SK-N-MC (cell line): ENCODE measurements at places on chromosomes 3 and 15.

GRCh38 chr3:182148360-182148759 is 436.6 kb downstream of the SOX2 start:
- DNase-seq = no peak

GRCh38 chr3:85474241-85474640 is 515.5 kb downstream of the CADM2 start:
- DNase-seq = no peak

DNA sequence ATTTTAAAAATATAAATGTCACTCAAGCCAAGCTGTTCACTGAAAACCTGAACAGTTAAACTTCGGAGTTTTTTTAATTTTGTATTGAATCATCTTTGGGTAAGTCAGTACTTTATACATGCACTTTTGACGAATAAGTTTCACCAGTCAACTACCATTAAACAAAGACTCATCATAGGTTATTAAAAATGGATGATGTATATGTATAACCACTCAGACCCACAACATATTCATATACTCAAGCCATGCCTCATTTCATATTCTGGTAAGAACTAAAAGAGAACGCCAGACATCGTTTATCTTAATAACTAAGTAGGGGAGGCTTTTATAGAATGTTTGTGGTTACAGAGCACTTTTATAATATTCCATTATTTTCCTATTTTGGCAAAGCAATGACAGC is 18.3 kb downstream of the MSL2 start:
- DNase-seq = no peak

DNA sequence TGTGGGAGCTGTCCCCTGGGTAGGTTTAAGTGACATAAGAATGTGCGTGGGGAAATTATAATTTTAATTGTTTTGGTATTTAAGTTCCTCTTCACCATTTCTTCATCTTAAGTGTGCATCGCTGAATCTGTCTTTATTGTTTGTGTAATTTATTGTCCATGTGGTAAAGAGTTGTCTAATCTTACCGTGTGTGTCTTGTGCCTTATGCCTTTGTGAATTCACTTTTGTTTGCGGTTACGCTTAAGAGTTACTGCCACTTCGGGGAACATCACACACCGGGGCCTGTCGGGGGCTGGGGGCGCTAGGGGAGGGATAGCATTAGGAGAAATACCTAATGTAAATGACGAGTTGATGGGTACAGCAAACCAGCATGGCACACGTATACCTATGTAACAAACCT is 767 bp downstream of the WDR48 start:
- DNase-seq = no peak

- DNase-seq = no peak
Measured at GRCh38 chr3:193917158-193917557, 218.8 kb upstream of the HES1 start.

DNA sequence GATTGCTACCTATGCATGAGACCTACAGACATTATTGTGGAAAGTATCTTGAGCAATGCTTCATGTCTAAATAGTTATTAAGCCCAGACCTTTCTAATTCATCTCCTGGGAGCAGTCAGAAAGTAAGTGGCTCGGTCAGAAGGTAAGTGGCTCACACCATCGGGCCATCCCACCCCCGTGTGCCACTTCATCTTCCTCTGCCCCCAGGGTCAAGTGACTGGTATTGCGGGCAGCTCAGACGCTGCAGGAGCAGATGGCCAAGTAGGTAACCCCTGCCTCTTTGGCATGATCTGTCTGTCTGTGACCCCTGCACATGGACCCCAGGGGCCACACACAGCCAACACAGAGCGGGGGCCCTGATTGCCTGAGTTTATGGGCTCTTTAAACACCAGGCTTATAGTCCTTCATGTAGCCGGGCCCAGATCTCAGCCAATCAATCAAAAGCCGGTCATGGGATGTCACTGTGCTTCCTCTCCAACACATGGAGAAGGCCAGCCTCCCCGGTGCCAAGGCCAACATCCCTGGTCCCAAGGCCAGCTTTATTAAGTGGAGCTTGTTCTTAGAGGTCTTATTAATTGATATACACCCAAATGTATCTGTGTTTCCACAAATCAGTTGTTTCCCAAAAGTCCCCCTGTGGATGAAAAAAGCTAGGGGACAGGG is 42.9 kb downstream of the LARP6 start:
- DNase-seq = no peak

- no peak for DNase-seq
Measured at GRCh38 chr15:54839379-54839778, 357.4 kb downstream of the RSL24D1 start.

DNA sequence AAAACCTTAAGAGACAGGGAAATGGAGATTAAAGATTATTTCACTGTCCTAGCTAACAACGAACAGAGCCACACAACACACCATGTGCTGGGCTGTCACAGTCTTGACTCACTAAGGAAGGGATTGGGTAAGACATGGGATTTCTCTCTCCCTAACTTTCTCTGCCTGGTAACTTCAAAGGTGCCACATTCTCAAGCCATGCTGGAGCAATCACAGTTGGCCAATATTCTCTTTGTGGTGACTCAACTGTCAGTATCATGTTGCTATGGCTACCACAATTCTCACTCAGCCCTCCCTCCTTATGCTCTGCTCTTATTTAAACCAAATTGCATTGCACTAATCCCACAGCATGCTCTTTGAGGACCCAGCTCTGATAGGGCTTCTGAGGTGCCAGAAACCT is 74.0 kb downstream of the OXNAD1 start:
- DNase-seq = no peak

- no peak for DNase-seq
Measured at GRCh38 chr15:26910715-26911114, 43.9 kb downstream of the GABRA5 start.

GRCh38 chr3:176362191-176362731 is 835.0 kb downstream of the TBL1XR1 start:
- no peak for DNase-seq

DNA sequence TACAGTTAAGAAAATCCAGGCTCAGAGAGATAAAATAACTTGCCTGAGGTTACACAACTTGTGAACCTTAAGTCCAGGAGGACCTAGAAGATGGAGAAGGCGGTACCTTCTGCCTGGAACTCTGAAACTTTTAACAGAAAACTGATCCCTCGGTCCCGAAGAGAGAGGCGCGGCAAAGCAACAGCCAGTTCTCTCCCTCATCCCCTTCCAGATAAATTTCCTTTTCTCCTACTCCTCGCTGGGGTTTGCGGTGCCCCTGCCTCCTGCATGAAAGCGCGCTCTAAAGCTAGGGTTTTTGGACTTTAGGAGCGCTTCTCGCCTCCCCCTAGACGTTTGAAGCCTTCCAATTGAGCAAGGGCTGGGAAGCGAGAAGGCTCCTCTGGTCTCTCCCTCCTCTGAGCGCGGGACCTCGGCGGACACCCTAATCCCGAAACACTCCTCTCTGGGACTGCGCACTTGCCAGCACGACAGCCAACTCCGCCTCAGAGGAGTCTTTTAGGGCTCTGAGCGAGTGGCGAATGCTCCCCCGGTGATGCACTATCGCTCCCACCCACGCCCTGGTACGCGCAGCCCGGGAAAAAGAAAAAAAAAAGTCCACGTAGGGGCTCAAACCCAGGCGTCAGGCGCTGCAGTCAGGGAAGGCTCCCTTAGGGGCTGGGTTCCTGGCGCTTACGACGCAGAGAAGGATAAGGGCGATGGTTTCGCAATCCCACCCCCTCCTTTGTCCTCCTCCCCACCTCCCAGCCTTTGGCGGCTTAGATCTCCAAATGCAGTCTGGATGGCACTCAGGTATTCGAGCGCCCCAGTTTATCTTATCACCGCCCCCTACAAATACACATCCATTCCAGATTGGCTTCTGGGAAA is 7.9 kb upstream of the EOMES start:
- DNase-seq = no peak

DNA sequence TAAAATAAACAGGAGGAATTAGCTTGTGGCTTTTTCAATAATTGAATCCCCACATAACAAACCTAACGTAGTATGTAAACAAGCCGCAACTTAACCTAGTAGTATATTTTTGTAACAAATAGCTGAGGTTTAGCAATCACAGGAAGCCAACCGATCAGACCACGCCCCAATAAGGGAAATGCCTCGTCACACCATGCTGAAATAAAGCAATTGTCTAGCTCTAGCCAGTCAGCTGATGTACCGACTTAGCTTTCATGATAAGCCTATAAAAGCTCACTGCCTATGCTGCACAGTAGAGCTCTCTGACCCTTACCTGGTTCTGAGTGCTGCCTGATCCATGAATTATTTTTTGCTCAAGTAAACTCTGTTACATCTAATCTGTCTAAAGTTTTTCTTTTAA is 208.9 kb downstream of the ROBO1 start:
- no peak for DNase-seq

GRCh38 chr3:69403454-69403853 is 17.6 kb upstream of the FRMD4B start:
- no peak for DNase-seq

- DNase-seq = no peak
Measured at GRCh38 chr15:61712129-61712759, 348.0 kb downstream of the VPS13C start.

- no peak for DNase-seq
Measured at GRCh38 chr15:52261498-52262242, 33.9 kb downstream of the MYO5C start.

GRCh38 chr3:182465301-182466185 is 327.8 kb upstream of the ATP11B start:
- DNase-seq = no peak

DNA sequence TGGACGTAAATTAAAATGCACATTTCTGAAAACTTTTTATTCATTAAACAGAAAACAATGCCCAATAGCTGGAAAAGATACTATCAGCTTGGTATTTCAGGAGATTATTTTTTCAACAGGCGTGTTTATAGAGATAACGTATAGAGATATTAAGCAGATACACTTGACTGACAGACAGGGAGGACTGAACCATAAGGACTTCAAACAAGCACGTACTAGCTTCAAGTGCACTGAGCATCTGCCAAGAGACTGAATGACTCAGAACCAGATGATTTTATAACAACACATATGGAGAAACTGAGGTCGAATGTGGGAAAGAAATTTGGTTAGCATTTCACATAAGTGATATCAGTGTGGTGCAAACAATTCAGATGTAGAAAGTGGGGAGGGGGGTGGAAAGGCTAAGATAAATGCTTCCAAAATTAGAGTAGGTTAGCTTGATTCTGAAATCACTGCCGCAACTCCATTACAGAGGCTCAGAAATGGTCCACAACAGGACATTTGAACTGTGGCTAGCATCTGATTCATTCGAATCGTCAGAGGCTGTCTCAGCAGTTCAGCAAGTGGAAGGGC is 103.5 kb downstream of the SEMA6D start:
- no peak for DNase-seq

DNA sequence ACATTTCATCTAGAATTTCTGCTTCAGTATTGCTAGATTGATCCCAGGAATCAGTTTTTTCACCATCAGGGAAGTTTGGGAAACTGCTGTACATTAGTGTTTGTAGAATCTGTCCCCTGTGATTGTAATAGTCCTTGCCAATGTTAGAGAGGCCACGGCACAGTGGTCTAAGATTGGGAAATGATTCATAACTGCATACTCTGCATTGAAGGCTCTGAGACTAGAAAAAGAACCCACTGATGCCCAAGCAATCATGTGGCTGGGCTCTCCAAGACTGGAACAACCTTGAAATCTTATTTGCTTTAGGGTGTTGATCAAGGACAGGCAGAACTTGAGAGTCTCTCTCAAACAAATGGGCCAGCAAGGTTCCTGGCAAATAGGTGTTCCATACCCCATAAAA is 245.6 kb upstream of the LRTM1 start:
- no peak for DNase-seq

DNA sequence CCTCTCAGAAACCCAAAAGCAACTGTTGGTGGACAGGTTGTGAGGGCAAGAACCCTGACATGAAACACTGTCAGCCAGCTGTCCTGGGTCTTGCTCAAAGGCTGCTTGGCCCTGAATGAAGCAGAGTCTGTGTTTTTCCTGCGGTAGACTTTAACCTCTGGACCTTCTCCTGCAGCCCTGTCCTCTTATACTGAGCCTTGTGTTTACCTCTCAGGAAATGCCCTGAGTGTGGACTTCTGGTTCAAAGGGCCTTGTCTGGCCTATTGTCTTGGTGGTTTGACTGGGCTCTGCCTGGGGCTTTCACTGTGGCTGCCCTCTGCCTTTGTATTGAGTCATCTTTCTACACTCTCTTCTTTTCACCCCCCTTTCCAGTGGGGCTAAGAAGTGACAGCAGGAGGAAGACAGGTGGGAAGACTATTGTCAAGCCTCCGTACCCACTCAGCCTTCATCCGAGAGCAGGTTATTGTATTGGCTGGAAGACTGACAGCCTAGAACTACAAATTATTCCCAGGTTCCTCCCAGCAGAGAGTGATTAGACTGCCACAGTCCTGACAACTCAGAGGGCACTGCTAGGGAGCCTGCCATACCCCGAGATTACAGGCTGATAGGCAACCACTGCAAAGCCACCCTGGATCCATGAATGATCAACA is 3.5 kb downstream of the SEC13 start:
- no peak for DNase-seq

GRCh38 chr3:149180057-149180573 is 41.5 kb downstream of the CP start:
- DNase-seq = no peak

GRCh38 chr3:38099518-38099917 is 37.4 kb downstream of the ACAA1 start:
- no peak for DNase-seq

- DNase-seq = no peak
Measured at GRCh38 chr15:28005004-28005527, 94.0 kb downstream of the OCA2 start.

- no peak for DNase-seq
Measured at GRCh38 chr3:194930377-194931204, 244.9 kb downstream of the FAM43A start.

DNA sequence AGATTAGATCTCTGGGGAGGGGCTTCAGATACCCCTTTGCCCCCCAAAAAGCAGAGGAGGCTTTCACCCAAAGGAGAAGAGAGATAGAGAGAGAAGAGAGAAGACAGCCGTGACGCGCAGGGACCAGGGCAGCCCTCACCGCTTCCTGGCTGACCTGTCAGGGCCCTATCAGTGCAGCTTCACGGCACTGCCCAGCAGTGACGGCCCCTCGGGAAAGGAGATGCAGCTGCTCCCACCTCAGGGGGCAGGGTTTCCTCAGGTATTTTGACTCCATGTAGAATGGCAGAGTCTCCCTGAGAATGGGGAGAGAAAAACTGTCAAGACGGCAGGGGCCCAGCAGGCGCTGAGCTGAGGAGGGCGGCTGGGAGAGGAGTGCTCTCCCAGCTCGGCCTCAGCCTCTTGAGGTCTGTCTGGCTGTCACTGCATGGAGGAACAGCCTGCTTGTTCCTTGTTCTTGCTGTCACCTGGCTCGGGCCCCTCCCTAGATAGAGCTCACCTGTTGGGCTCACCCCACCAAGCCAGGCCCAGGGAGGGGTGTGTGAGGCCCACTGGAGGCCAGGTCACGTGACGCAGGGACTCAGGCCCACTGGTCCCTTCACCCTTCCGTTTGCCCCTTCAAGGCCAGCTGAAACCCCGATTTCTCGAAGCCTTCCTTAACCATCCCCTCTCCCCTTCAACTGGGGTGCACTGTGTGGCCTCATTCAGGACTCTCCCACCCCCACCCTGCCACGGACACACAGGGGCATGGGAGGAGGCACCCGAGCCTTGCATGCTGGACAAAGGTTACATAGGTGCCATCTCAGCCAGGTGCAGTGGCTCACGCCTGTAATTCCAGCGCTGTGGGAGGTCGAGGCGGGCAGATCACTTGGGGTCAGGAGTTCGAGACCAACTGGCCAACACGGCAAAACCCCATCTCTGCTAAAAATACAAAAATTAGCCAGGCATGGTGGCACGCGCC is 28.2 kb downstream of the LOXL1 start:
- no peak for DNase-seq
